ENCODE measurements at places on chromosomes 12 and 14.

DNA sequence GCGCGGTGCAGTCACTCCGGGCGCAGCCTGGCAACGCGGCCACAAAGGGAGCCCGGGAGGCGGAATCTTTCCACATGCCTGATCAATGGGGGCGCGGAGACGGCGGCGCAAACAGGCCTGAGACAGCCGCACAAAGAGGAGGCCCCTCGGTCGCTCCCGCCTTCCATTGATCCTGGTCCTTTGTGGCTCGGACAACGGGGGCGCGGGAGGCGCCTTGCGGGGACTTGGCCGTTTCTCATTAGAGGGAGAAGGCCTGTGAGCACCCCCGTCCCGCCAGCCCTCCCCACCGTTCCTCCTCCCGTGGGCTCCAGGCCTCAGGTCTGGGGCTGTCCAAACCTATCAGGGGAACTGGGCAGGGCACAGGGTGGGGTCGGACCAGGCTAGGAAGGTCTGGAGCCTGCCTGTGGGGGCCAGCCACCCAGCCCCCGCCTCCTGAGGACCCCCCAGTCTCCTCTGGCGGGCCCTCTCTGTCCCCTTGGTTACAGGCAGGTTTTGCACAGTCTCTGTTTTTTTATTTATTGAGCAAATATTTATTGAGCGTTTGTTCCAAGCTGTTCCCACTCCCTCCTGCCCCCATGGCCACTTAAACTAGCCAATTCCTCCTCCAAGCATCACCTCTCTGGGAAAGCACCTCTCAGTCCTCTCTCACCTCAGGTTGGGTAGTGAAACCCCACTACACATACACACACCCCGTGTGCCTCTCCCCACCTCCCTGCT lies 29.0 kb upstream of the MSI1 start:
- no peak for DNase-seq

DNA sequence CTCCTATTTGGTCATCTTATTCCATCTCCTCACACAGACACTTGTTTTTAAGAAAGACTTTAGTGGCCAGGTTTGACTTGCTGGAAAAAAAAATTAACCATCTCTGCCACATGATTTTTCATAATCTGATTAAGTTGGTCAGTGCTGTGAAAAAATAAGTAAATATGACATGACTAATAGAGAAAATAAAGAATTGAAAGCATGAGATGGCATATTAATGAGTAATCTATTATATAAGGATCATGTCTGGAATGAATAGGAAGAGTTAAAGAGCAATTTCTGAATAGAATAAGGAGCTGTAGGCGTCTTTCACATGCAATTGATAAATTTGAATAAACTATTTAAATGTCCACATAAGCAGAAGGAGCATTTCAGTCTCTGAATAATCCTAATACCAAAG lies 12.2 kb upstream of the SLCO1B1 start:
- no peak for DNase-seq

DNA sequence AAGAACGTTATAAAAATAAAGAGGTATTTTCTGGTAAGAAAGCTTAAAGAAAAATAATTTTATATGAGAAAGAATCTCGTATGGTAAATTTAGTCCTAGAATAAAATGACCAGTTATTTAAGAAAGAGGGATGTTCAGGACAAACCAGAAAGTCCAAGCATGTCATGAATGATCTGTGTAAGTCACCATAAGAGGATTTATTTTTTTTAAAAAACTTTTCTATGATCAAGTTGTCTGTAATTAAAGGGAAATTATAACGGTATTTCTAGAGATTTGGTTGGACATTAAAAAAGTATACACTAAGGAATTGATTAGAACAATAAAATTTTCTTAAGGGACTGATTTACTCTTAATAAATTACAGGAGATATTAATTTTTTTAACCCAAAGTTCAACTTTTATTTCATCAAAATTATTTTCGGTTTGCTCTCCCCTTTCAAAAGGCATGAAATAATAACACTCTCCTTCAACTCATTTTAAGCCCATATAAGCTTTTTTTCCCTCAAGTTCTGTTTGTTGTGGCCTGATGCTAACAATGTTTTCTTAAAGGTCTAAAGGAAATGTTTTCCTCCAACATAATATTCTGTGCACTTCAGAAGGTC lies 49.9 kb upstream of the CPSF6 start:
- no peak for DNase-seq

DNA sequence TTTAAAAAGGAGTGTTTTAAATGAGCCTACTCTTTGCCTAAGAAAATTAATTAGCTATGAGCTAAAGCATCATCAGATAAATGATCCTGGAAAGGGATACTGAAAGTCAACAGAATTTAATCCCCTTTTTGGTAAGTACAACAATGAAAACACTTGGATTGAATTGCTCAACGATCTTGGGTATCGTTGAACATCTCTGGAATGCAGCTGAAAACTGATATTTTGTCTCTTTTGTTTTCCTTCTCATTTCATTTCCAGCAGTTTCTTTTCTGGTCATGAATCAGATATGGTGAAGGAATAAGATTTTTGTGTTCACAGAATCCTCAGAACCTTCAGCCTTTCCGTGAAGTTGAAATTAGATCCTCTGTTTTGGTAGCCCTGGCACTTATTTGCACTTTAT lies 771.2 kb downstream of the FSCB start:
- DNase-seq: no peak
